ENCODE measurements at places on chromosomes 3 and 15.

DNA sequence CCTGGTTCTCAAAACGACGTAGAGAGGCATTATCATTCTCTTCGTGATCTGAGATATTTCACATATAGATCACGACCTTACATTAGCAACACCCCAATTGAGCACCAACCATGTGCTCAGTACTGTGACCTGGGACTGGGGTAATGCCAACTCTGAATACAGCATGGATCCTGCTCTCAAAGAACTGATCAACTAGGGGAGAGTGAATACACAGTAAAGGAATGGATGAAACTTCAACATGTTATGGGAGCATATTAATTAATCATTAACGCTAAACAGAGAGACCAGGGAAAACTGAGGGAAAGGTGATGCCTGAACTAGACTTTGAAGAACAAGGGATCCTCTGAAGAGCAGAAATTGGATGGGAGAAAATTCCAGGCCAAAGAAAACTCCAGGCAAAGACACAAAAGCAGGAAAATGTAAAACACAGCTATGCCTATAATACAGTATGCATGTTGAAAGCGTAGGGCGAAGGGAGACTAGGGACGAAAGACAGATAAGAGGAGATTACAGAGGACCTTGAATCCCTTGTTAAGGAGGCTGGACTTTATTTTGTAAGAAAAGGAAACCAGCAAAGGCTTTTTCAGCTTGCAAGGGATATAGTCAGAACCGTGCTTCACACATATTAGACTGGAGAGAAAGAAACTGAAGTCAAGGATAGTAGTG lies 105.7 kb downstream of the ANO10 start:
- DNase-seq = no peak

DNA sequence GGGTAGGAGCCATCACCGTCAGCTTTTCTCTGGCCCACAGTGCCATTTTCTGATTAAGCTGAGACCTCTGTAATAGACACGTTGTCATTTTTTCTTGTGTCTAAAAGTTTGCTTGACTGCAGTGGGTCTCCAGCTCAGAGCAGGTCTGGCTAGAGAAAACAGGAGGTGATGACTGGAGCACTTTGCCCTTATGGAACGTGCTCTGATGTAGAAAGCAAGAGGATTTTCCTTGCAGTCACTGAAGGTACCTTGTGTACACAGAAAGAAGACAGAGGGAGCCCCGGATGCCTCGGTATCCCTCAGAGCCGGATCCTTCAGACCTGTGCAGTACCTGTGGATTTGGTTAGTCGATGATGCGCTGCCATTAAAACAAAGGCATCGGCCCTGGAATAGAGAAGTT lies 76.2 kb downstream of the IGF1R start:
- DNase-seq = no peak

DNA sequence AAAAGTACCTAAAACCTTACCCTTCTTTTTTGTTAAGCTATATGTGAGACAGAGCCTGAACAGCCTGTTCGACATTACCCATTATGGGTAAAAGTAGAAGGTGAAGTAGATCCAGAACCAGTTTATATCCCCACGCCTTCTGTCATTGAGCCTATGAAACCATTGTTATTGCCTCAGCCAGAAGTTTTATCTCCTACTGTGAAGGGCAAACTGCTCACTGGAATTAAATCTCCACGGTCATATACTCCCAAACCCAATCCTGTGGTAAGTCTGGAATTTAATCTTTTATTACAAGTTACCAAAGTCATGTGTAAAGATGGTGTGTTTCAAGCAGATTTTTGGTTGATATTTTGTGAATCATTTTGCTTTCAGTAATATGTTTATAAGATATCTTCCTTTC lies 47.1 kb upstream of the MAPKBP1 start:
- DNase-seq = no peak

- no peak for DNase-seq
These were observed 268.0 kb downstream of the EPHA3 start for GRCh38 chr3:89375451-89375850.

GRCh38 chr15:57651445-57651844 lies 55.1 kb upstream of the POLR2M start:
- DNase-seq = no peak

- DNase-seq = no peak
These were observed 5.3 kb upstream of the KIF7 start for GRCh38 chr15:89660556-89660955.

GRCh38 chr3:125148836-125149235 lies 63.7 kb downstream of the SLC12A8 start:
- no peak for DNase-seq

DNA sequence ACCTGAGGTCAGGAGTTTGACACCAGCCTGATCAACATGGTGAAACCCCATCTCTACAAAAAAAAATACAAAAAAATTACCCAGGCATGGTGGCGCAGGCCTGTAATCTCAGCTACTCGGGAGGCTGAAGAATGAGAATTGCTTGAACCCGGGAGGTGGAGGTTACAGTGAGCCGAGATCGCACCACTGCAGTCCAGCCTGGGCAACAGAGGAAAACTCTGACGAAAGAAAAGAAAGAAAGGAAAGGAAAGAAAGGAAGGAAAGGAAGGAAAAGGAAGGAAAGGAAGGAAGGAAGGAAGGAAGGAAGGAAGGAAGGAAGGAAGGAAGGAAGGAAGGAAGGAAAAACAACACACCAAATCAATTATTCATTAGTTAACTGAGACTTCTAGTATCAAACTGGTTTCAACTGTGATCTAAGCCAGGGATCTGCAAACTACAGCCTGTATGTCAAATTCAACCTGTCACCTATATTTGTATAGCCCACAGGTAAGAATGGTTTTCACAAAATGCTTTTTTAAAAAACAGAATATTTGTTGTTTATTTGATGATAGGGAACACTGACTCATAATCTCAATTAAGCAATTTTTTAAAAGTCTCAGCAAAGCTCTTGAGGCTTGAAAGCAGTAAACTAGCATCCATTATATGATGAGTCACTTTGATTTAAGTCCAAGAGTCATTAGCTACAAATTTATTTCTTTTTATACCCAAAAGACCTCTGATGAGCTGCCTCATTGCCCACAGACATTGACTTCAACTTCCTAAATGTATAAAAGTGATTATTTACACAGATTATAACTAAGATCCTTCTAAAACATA lies 127.6 kb downstream of the TBL1XR1 start:
- DNase-seq = no peak
